CD8-positive, alpha-beta T cell (primary cell): ENCODE measurements at places on chromosomes 1 and 21.

DNA sequence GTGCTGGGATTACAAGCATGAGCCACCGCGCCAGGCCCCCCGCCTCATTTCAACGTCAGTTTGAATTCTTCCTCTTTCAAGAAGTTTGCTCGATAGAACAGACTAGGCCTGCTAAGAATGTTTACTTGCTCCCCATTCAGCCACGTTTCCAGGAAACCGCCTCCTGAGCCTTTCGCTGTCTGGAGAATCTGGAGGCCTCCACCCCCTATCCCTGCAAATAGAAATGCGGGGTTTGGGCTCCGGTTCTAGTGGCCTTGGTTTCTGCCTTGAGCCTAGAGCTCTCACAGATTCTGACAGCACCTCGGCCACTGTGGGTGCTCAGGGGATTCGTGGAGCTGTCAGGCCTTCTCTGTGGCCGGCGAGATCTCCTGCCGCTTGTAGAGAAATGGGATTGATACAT is 84.3 kb downstream of the UBIAD1 start:
- DNase-seq, result no peak

GRCh38 chr1:118711356-118711755 is 276.8 kb downstream of the TBX15 start:
- no peak for DNase-seq

GRCh38 chr1:224666078-224666477 is 50.0 kb downstream of the CNIH3 start:
- DNase-seq, result no peak

- peak; percentile 52 for DNase-seq
These were observed 41.6 kb downstream of the LAMC2 start for GRCh38 chr1:183227422-183228346.

- peak; percentile 22 for DNase-seq
These were observed 1.6 kb upstream of the AJAP1 start for GRCh38 chr1:4652631-4653327.

DNA sequence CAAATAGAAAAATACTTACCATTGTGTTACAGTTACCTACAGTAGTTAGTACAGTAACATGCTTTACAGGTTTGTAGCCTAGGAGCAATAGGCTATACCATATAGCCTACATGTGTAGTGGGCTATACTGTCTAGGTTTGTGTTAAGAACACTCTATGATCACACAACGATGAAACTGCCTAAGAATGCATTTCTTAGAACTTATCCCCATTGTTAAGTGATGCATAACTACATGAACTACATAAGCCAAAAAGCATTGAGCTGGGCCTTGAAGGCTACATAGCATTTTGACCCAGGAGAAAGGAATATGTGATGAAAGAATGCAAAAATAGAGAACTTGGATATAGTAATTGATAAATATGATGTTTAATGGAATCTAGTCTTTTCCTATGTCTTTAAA is 46.4 kb upstream of the JUN start:
- no peak for DNase-seq

DNA sequence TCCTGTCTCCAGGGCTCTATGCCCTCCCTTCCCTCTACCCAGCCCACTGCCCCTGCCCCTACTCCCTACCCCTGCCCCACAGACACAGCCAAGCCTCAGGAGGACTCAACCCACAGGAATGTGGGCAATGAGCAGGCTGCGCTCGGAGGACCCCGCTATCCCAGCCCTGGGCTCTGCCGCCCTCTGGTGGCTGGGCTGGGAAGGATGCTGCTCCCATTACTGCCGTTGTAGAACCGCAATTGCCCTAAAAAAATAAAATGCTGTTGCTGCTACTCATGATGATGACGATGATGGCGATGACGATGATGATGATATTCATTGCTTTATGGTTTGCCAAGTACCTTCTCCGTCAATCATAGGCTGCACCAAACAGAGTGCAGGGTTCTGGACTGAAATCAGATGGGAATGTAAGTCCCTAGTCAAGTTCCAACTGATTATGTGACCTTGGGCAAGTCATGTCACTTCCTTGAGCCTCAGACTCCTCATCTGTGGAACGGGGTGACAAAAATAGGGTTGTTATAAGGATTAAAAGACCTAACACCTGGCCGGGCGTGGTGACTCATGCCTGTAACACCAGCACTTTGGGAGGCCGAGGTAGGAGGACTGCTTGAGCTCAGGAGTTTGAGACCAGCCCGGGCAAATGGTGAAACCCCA is 24.6 kb downstream of the ARHGEF19 start:
- DNase-seq, result peak; percentile 83

DNA sequence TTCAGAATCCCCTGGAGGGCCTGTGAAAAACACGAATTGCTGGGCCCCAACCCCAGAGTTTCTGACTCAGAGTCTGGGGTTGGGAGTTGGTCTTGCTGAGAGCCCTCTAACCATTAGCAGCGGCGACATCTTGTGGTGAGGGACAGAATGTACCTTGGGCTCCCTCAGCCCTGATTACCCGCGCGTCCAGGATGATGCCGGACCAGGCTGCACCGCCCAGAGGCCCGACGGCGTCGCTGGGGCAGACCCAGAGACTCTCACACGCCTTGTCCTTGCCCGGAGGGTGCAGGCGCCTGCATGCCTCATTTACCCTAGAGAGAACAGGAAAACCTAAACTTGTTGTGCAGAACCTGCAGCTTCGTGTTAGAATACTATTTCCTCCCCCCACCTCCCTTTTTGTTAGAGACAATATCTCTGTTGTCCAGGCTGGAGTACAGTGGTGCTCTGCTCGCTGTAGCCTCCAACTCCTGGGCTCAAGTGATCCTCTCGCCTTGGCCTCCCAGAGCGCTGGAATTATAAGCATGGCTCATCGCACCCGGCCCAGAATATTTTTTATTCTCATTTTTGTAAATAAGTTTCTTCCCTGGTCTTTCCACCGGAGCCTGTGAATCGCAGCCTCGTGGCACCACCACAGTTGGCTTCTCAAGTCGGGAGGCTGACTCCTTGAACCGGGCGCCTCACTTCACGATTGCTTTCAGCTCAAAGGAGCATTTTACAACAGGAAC is 22.2 kb upstream of the RD3 start:
- DNase-seq, result peak; percentile 59

DNA sequence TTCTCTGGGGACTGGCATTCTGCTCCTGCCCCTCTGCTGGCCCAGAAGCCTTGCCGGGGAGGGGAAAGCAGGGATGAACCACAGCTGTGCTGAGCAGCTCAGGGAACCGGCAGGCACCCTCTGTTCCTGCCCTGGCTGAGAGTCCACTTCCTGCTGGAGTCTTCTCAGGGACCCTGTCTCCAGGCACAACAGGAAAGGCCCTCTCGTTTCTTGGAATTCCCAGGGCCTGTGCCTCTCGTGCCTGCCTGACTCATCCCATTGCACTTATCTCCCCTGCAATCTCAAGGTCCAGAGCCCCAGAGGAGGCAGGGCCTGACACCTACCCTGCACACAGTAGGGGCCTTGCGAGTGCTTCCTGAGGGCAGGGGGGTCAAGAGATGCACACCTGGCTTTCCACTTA is 1.1 kb upstream of the EDN2 start:
- DNase-seq, result no peak

- DNase-seq, result no peak
These were observed 191.7 kb upstream of the GORAB start for GRCh38 chr1:170340308-170340707.

- no peak for DNase-seq
These were observed 246.4 kb upstream of the NR5A2 start for GRCh38 chr1:199780948-199781670.

- DNase-seq, result no peak
These were observed 2.3 kb downstream of the ARTN start for GRCh38 chr1:43935711-43936427.

DNA sequence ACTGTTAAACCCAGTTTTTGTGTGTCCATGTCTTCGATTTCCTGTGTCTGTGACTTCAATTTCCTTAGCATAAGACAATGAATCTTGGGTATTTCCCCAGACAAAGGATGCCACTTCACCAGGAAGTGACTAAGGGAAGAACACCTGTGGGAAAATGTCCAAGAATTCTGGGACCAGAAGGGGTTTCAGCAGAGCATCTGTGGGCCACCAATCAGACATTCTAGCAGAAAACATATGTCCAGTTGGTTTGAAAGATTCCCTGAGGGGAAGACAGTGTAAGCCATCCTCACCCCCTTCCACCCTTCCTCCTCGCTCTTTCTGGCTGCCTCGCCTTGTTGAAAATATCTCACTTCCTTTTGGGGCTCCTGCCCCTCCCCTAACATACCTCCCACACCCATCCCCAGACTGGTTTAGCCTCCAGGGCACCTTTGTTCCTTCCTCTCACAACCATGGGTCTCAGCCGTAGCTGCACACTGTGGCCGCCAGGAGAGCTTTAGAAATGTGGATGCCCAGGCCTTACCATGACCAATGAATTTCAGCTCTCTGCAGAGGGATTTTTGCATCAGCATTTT is 25.5 kb upstream of the IFNAR1 start:
- peak; percentile 61 for DNase-seq

DNA sequence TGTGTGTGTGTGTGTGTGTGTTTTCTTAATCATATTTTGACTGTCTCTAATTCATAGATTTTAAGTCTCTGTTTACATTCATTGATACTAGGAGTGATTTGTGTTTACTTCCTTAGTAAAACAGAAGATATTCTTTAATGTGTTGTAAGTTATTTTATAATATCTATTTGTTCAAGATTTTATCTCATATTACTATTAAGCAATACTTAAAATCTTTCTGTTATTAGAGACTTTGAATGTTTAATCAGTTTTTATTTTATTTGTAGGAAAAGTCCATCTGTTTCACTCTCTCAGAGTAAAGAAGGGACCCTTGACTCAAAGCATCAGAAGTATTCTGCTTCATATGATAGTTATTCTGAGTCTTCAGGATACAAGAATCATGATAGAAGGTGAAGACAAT is 89.2 kb downstream of the CEP350 start:
- DNase-seq, result no peak

DNA sequence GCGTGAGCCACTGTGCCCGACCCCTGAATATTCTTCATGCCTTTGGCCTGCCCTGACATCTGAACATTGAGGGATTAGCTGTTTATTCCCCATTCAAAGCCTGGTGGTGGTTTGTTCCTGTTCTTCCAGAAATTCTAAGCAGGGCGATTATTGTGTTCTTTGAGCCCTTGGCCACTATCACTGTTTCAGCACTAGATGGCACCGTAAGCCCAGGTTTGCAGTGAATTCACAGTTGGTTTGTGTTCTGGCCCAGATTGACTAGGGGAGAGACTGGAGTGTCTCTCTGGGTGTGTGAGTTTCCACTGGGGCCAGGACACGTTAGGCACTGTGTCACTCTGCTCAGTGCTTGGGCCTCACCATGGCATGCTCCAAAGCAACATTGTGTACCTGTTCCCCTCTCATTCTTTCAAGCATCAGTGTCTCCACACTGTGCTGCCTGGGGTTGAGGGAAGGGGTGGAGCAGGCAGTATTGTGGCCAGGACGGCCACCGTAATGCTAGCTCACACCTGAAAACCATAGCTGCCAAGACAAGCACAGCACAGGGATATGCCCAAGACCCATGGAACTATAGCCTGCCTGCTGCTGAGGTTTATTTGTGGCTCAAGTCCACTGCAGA is 52.7 kb downstream of the PKN2 start:
- DNase-seq, result peak; percentile 12

- DNase-seq, result no peak
These were observed 33.7 kb downstream of the CDCA8 start for GRCh38 chr1:37725851-37726613.

GRCh38 chr1:44890007-44890406 is 47.0 kb upstream of the PTCH2 start:
- no peak for DNase-seq

DNA sequence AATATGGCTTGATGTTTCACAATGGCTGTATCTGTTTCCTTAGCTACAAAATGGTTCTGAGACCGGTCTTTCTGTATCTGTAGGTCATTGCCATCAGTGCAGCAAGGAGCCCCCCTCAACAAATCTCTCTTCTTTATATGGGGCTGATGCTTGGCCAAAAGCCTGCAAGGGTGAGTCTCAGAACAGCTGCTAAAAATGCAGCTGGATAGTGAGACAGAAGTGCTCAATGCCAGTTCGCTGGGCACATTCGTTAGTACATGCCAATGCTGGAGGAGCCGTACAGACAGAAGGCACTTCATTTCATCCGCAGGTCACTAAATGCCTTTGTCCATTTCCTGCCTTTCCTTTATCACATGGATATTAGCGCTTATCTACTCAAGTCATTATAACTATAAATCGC is 67.3 kb downstream of the RUNX1 start:
- no peak for DNase-seq

GRCh38 chr21:39087238-39088030 is 95.8 kb downstream of the PSMG1 start:
- DNase-seq, result no peak

DNA sequence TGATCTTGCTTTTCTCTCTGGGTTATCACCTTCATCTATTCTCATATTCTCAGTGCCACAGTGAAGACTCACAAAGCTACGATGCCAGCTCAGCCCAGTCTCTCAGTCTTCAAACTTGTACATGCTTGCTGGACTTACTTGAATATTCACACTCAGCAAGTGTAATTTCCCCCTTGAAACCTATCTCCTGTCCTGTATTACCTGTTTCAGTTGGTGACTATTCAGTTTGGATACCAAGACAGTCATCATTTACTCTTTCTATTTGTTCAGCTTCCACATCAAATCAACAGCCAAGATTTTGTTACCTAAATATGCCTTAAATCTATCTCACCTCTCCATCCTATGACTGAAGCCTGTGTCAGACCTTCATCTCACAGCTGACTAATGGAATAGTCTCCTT is 209.7 kb downstream of the LRRC7 start:
- DNase-seq, result no peak

- DNase-seq, result no peak
These were observed 149.6 kb upstream of the SGIP1 start for GRCh38 chr1:66384258-66384921.

DNA sequence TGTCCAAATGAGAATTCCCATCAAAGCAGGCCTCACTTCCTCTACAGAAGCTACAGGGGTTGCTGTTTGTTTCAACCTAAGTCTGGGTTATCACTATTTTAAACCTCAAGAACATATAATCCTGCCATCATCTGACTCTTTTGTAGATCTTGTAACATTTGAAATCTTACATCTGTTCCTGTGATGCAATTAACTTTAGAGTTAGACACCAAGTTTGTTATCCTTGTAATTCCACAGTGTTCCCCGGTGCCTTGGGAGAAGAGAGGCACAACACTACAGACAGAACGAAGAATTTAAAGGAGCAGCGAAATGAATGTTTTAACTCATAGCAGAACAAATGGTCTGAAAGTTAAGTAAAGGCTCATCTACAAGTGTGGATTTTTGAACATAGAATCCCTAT is 116.1 kb downstream of the UCHL5 start:
- no peak for DNase-seq

DNA sequence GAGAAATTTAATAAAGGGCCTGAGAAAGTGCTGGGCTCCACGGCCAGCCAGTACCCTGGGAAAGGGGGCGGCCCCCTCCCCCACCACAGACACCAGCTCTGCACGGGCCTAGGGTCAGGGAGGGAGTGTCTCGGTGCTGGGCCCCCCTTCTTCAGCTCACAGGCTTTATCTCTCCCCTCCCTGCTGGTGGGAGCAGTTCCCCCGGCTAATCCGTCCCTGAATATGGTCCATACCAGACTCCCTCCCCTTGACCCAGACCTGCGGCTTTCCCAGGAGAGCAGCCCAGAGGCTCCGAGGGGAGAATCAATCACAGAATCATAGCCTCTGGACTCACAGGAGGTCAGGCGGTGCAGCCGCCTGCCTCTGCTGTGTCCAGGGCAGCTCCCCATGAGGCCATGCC is 26.0 kb upstream of the RSPO1 start:
- no peak for DNase-seq

- DNase-seq, result no peak
These were observed 34.2 kb downstream of the KCTD3 start for GRCh38 chr1:215601276-215601675.

GRCh38 chr1:45446950-45447672 is 43.9 kb downstream of the TESK2 start:
- no peak for DNase-seq
